Right ventricle myocardium inferior (tissue), 1 donor: ENCODE measurements at places on chromosomes 3 and 15.

DNA sequence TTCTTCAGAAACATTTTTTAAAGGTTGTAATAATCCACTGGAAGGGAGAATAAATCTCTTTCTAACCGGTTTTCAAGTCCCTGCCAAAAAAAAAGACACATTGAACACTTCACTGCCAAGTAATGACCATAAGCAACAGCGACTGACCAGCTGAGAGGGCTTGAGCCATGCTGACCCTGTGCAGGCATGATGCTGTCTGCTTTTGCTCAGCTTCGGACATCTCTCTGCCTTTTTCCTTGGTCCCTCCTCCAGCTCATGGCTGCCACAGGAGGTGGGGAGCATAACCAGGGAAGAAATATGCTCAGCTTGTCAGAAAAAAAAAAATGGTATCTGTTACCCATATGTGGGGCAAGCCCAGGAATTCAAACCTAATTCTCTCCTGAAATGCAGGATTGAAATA, 1.5 kb downstream of the IGSF10 start:
- no peak for DNase-seq

DNA sequence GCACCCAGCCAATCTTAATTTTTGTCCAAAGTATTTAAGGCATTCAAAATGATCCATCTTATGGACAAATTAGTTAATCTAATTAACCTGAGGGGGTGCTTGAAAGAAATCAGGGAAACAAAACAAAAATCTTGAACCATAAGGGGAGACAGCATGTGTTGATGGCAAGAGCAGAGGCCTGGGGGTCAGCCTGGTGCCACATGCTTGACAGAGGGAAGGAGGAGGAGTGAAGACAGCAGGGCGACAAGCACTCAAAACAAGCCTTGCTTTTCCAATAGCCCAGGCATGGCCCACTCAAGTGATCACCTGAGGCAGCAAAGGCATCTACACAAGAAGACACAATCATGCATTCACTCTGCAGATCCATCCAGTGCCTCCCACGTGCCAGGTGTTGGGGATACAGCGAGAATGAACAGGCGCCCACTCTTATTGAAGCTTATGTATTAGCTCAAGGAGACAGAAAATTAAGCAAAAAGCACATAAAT, 25.0 kb upstream of the MGLL start:
- no peak for DNase-seq

DNA sequence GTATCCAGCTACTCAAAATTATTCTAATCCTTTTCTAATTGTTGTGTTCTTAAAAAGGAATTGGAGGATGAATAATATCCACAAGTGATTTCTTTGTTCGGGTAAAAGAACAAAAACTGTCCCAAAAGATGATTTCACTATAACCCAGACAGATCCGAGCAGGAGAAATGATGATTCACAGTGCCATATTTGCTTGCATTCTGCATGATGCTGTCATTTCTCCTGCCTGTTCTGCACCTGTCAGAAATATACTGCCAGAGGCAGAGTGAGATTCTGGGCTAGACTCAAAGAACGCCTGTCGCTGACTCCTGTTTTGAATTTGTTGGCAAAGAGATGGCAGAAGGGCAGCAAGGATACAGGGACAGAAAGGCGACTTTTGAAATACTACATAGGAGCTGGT, 34.7 kb upstream of the SLC24A5 start:
- DNase-seq: no peak

GRCh38 chr3:88963003-88963402, 144.4 kb upstream of the EPHA3 start:
- DNase-seq: no peak

DNA sequence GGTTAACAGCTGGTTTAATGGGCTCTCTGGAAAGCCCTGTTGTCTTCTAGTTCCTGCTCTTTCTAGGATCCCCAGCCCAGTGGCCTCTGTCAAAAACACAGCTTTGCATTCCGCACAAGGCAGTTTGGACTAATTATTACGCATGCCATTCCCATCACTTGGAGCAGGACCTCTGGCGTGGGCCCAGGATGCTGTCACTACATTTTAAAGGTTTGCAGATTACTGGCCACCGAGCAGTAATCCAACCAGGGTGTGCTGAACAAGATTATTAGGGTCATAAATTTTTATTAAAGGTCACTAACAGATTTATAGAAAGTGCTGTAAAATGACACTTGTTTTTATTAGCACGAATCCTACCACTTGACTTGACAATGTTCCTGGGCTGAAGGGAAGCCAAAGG, 143.6 kb upstream of the SLC6A11 start:
- DNase-seq: no peak

DNA sequence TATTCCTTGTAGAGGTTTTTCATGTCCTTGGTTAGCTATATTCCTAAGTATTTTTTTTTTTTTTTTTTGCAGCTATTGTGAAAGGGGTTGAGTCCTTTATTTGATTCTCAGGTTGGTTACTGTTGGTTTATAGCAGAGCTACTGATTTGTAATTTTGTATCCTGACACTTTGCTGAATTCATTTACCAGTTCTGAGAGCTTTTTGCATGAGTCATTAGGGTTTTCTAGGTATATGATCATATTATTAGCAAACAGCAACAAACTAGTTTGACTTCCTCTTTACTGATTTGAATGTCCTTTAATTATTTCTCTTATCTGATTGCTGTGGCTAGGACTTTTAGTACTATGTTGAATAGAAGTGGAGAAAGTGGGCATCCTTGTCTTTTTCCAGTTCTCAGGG, 737.4 kb downstream of the ZNF385D start:
- DNase-seq: no peak

DNA sequence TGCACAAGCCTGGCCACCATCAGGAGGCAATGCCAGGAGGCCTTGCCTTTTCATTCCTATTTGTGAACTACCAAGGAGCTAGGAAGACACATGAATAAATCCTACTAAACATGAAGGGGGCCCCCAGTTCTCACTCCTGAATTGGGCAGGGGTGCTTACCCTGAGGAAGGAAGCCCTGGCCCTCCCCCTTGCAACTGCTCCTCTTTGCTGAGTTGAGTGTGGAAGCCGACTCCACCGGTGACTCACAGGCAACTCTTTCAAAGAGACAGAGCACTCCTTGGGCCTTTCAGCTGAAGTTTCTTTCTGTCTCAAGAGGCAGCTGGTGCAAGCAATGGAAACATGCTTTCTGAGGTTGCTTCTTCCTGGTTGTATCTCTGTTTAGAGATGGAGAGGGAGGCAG, 1.7 kb downstream of the GABRG3 start:
- DNase-seq: no peak

- no peak for DNase-seq
Observed at GRCh38 chr3:12932754-12933153, 91.4 kb upstream of the RPL32 start.

- DNase-seq: no peak
Observed at GRCh38 chr15:45449916-45450867, 71.8 kb upstream of the GATM start.

- DNase-seq: no peak
Observed at GRCh38 chr3:132350814-132351213, 33.6 kb downstream of the ACP3 start.

GRCh38 chr15:97661796-97662195, 298.7 kb upstream of the ARRDC4 start:
- DNase-seq: no peak

- peak; percentile 72 for DNase-seq
Observed at GRCh38 chr3:157175691-157176507, 16.0 kb upstream of the CCNL1 start.

DNA sequence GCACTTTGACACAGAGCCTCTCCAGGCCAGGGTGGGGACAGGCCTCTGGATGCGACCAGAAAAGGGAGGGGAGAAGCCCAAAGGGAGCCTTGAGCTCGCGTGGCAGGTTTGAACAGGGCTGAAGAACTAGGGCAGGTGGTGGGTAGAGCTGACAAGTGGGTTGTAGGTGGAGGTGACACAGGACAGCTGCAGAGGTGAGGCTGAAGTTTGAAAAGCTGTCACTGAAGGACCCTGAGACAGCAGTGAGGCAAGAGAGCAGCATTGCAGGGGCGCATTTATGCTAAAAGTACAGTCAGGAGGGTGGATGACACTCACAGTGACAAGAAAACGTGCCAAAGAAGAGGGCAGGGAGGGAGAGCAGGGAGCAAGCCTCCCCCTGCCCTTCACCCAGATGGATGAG, 21.8 kb upstream of the EPB42 start:
- no peak for DNase-seq

- no peak for DNase-seq
Observed at GRCh38 chr15:61660579-61660978, 399.7 kb downstream of the VPS13C start.

DNA sequence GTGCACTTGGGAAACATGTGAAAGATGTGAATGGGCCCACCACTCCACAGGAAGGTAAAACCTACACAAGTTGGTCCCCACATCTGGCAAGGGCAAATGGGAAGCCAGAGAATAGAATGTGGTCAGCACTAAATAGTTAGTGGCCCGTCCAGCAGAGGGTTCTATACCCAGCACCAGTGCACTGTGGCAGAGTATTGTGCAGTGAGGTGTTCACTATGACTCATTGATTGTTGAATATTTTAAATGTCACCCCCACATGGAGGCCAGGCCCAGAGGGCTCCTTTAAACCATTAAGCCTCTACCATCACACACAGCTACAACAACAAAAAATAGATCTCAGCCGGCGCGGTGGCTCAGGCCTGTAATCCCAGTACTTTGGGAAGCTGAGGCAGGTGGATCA, 11.7 kb downstream of the FRMD5 start:
- no peak for DNase-seq

DNA sequence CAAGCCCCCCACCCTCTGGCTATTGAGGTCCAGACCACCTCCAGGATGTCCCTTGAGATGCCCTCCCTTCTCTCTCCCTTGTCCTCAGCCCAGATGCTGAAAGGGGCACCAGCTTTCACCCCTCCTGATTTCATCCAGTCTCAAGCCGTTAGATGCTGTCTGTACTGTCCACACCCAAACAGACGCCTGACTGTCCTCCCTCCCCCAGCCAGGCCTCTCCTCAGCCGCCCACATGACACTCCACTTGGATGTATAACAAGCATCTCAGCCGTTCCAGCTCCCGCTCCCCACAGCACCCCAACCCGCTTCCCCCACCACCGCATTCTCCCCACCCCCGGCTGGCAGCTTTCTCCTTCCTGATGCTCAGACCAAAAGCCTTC, 25.0 kb upstream of the CYP11A1 start:
- no peak for DNase-seq

- no peak for DNase-seq
Observed at GRCh38 chr15:81485806-81486205, 111.8 kb upstream of the TMC3 start.

- no peak for DNase-seq
Observed at GRCh38 chr3:83482402-83483070, 1476.3 kb upstream of the CADM2 start.

GRCh38 chr3:101414121-101414520, 93.7 kb upstream of the IMPG2 start:
- DNase-seq: peak; percentile 63

GRCh38 chr15:99115300-99116215, 10.7 kb downstream of the SYNM start:
- no peak for DNase-seq

DNA sequence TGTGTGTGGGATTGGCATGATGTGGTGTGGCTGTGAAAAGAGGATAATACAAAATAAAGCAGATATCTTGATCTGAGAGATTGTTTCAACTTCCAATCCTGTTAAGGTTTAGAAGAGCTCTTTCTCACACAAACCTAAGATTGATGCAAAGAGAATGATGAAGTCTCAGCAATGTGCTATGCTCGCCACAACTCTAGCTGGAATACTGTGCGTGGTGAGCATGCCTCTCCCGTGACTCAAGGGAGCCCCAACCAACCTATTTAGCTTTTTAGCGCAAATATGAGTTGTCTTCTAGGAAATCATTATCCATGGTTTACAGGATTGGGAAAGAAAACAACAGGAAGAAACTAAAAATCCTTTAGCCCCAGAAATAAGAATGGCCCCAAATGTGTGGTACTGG, 28.5 kb downstream of the BTLA start:
- DNase-seq: no peak

DNA sequence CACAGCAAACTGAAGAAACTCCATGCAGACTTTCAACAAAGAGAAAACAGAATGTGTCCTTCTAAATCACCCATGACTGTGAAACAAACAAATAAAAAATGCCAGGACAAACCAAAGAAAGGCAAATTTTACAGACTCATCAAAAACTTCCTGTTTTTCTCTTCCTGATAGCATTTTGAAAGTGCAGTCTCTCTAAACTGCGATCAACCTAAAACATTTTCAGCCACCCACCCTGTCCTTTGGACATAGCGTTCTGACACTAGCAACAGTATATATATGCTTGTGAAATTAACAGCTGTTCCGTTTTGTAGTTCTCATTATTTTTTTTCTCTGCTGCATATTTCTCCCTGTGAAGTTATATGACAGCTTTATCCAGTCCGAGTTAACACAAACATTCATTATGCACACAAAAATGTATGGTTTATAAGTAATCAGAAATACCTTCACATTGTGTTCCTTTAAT, 151.7 kb downstream of the FBN1 start:
- no peak for DNase-seq

DNA sequence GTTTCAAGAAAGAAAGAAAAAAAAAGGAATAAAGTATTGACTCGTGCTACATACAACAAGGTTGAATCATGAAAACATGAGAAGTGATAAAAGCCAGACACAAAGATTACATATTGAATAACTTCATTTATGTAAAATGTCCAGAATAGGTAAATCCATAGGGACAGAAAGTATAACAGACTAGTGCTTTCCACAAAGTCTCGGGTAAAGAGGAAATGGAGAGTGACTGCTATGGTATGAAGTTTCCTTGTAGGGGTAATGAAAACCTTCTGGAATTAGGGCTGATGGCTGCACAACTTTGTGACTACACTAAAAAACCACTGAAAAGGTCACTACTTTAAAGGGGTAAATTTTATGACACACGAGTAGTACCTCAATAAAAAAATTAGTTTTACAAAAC, 13.0 kb downstream of the LRRFIP2 start:
- DNase-seq: no peak

DNA sequence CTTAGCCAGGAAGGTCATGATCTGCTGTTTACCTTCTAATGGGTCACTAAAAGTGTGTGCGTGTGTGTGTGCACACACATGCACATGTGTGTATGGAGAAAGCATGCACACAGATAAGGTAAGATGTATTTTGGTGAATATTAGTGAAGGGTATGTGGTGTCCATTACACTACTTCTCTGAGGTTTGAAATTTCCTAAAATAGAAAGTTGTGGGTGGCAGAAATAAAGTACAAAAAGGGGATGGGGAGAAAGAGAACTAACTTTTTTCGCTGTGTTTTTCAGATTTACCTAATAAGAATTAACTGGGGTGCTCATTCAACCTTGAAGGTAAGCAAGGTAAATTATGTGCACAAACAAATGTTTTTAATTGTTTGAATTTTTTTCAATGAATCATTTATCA, 24.4 kb upstream of the NR2E3 start:
- DNase-seq: no peak

DNA sequence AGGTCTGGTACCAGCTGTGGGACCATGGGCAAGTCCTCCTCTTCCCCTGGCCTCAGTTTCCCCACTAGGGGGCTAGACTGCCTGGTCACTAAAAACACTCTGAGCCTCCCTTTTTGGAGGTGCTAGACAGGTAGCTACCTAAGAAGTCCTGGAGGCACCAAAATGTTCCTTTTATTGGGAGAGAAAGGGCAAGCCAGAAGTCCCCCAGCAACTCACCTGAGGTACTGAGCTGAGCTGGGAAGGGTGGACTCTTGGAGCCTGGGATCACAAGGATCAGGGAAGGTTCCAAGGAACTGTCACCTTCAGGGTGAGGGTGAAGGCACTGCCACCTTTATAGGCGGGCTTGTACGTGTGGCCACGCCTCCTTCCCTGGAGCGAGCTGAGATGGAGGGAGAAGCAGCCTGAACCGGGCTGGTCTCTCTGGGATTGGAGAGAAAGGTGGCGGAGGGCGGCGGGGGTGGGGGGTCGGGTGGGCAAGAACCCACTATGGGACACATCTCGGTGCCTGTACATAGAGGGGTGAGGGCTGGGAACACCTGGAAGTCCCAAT, at the start of gene CYP1A1:
Gene CYP1A1, minus strand, starts transcription at position 304 of the 550 bp plus-strand sequence. CDS start 2,431 bp downstream, outside the sequence.
- DNase-seq: no peak
